Stimulated activated CD4-positive, alpha-beta T cell treated with anti-CD3 and anti-CD28 coated beads, Interleukin-1b, Interleukin-23, amount 100 ng/mL, for 1 hour (primary cell): ENCODE measurements at places on chromosomes 5 and 9.

- no peak for DNase-seq
Observed at GRCh38 chr5:121189342-121190305, 662.1 kb upstream of the FTMT start.

DNA sequence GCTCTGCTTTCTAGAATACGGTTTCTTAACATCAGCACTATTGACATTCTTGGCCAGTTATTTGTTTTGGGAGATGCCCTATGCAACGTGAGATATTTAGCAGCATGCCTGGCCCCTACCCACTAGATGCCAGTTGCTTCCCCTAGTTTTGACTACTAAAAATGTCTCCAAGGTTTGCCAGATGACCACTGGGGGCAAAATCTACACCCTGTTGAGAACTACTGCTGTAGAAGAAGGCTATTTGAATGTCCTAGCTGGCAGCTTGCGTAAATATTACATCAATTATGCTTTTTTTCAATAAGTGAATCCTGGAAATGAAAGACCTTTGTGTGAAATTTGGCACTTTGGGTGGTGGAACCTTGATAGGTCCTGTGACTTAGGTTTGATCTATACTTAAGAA, 5.0 kb downstream of the NCBP1 start:
- no peak for DNase-seq

DNA sequence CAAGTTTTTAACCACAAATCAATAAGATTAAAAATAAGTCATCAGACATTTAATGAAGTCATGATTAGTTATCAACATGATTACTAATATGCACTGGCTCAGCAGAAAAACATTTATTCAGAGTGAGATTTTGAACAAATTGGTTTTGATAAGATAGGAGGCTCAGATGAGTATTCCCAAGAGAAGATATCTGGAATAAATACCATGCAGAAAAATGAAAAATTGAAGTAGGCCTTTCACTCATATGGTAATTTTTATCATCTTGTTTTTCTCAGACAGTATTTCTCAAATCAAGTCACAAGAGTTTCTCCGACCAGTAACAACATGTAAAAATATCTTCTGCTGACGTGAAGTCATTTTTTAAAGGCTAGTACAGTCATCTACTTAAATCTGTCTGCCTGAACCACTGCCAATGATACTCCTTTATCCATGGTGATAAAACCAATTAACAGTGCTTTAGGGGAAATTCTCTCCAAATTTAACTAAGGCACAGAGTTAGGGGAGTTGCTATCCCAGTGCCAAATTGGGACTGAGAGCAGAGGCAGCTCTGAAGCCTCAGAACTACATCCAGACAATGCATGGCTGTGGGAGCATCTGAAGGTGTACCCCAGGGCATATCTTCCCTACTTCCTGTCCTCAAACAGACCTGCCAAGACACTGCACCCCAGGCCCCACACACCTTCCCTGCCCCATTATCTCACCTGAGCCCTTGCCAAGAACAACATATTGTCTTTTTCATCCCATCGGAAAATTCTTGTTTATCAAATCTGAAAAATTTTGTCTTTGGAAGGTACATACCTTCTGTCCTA, 105.5 kb upstream of the TSLP start:
- DNase-seq = no peak

DNA sequence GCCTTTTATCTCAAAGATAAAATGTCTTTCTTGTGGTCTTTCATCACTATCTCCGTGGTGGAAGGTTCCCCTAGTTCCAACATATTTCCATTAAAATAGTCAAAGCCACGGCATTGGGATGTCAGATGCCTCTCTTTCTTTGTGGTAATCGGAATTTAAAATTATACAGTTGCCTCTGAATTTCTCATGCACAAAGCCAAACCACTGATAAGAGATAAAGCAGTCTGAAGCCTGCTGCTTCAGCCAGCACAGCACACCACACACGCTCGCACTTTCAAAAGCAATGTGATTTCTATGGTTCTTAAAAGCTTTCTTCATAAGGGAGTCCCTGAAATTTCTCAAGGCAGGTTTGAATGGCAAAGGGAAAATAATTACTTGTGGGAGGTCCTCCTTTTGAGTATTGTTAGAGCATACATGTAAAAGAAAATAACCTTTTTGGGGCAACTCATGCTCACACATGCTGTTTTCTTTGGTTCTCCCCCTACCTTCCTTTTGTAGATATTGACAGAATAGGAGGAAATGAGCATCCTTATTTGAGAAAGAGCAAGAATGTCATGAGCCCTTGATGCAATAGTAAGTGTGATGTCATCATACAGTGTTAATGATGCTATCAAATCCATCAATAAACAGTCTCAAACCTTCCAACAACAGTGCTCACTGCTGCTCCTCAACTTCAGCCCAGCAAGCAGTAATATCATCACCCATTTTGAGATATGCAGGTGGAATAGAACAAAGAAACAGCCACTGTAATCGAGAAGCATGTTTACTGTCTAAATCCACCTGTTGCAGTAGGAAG, 85.7 kb upstream of the PPP1R2B start:
- DNase-seq = no peak

GRCh38 chr9:86585422-86586143, 231.4 kb upstream of the TUT7 start:
- no peak for DNase-seq

DNA sequence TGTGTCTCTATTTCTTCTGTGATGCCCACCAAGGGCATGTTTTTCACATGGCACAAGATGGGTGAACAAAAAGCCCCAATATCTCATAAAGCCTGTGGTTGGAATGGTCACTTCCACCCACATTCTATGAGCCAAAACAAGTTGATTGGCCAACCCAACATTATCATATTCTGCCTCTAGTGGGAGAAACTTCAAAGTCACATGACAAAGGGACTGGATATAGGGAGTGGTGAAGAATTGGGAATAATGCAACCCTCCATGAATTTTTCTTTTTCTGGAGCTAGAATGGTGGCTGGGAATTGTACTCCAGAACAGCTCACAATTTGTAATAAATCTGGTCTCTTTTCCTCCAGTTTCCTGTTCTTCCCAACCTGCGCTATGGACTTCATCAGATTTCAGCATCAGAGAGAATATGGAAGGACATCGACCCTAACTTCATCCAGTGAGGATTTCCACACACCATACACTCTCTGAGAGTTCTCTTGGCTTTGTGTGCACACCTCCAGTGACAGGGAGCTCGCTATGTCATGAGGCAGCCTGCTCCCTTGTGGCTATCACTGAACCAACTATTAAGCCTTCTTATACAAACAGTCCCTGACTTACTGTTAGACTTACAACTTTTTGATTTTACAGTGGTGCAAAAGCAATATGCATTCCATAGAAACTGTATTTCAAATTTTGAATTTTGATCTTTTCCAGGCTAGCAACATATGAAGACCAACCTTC, 12.0 kb upstream of the B4GALT1 start:
- no peak for DNase-seq

GRCh38 chr5:133219296-133219695, 167.5 kb downstream of the HSPA4 start:
- no peak for DNase-seq

- DNase-seq = no peak
Observed at GRCh38 chr5:159333545-159333925, 3.2 kb upstream of the IL12B start.

GRCh38 chr5:55853818-55854217, 2.7 kb downstream of the IL31RA start:
- DNase-seq = no peak

DNA sequence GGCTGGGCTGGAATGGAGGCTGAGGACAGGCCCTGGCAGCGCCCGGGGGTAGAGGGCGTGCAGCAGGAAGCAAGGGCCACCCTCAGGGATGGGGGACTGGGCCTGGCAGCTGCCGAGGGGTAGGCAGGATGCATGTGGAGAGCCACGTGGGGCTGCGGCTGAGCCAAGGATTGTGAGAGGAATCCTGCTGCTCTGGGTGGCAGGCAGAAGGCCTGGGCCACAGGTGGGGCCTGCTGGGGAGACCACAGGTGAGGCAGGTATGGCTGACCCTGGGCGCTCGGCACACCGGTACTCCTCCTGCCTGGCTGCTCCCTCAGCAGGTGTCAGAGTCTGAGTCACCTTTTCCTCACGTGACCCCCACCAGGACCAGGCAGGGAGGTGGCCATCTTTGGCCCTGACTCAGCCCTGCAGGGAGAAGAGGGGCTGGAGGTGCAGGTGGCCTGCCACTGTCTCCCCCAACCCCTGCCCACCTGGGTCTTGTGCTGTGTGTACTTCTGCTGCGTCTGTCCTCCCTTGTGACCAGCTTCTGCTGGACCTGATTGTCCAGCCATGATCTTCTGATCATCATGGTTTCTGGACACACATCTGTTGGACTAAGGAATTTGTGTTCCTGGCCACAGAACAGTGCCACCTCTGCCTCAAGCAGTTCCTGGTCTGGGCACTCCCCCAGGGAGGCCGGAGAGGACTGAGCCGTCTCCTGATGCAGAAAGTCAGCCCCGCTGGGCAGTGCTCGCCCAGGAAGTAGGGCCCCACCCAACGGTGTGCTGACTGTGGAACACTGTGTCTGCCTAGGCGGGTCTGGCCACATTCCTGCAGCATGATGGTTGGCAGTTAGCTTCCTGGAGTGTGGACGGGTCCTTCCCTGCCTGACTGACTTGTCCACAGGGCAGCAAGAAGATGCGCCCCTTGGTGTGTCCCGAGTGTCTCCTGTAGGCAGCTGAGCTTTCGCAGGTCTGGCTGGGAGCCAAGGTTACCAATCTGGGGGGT, 6.4 kb downstream of the ARRDC1 start:
- DNase-seq = no peak

DNA sequence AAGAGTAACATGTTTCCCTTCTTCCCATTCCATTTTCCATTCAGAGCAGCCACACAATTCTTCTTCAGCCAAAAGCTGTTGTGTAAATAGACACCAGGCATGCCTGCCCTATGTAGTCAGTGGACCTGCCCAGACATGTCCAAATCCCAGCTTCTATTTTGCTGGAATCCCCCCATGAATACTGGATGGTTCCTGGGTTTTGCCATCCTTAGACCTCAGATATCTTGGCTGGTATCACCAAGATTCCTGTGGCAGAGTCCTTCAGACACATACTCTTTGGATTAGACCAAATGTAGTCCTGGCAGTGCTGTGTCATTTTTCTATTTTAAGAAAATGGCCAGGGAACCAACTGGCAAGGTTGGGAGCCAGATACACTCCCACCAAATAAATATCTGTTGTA, 10.3 kb downstream of the FST start:
- no peak for DNase-seq

DNA sequence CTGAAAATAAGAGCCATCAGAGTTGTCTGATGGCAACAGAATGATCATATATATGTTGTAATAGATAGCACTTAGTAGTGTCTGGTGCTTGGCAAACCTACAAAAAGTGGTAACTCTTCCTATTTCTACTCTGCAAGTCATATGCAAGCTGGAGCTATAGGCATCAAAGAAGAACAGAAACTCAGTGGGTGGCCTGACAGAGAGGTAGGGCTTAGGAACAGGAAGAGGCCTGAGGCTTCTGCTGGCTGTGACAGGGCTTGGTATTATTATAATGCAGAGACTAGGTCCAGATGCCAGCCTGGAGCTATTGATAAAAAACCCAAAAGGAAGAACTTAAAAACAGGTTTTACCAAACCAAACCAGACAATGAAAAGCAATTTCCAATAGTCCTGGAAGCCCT, 4.4 kb upstream of the DIAPH1 start:
- DNase-seq = no peak

DNA sequence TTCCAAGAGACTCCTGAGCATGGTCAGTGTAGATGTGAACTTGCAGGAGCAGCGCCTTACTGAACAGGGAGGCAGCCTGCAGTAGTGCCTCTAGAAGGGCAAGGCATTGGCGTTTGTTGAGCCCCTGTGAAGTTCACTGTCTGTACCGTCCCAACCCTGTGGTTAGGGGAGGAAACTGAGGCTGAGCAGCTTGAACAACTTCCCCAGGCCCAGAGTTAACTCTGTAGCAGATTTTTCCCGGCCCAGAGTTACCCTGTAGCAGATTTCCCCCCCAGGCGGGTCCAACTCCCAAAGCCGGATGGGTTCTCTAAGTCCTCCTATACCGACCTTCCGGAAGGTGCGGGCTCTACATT, 9.6 kb downstream of the LMX1B start:
- no peak for DNase-seq

GRCh38 chr5:72151169-72151568, 43.9 kb downstream of the MAP1B start:
- no peak for DNase-seq

DNA sequence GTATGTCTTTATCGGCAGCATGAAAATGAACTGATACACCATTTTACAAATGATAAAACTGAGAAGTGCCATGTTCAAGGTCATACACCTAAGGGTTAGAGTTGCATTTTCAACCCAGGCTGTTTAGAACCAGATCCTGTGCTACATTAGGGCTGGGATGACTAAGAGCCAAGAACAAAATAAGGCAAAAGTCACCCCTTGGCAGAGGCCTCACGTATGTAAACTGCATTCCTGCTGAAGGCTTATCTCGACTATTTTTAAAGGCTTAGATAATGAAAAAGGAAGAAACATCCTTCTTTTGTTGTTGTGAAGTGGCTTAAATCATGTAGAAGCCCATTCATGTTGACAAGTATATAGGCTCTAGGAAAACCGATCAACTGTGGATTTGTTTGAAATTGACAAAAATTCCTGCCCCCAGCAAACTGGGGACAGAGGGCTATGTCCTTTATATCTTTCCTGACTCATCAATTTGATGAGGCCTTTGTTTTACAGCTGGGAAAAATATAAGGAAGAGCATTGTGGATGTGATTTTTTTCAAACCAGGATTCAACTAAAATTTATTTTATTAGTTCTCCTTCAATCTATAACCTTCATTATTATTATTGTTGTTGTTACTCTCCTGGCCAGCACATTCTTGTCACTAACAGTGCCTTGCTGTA, 196.5 kb downstream of the SNX18 start:
- no peak for DNase-seq

- DNase-seq = no peak
Observed at GRCh38 chr9:114430457-114430856, 42.7 kb upstream of the AKNA start.

DNA sequence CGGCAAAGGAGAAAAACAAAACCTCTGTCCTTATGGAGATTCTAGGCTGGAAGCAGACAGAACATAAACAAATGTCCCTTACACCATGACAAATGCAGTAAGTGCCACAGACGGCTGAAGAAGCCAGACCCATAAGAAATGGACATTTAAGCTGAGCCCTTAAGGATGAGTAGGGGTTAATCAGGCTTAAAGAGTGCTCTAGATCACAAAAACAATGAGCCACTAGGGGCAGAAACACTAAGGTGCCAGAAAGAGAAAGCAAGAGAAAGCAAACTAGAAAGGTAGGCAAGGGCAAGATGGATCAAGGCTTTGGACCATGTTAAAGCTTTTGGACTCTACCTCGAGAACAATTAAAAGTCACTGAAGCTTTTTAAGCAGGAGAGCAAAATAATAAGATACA, 326.9 kb upstream of the WWC1 start:
- no peak for DNase-seq
